ENCODE measurements at places on chromosomes 2 and 18.

DNA sequence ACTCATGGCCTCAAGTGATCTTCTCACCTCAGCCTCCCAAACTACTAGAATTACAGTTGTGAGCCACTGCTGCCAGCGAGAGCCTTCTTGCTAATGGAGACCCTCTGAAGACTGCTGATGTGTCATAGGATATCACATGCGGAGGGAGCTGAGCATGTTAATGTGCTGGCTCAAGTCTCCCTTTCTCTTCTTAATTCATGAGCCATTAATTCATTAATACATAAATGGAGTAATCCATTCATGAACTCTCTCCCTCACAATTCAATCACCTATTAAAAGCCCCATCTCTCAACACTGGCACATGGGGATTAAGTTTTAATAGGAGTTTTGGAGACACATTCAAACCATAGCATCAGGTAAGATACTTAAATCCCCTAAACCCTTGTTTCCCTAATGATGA lies 54.8 kb downstream of the SYT4 start:
- no peak for DNase-seq

DNA sequence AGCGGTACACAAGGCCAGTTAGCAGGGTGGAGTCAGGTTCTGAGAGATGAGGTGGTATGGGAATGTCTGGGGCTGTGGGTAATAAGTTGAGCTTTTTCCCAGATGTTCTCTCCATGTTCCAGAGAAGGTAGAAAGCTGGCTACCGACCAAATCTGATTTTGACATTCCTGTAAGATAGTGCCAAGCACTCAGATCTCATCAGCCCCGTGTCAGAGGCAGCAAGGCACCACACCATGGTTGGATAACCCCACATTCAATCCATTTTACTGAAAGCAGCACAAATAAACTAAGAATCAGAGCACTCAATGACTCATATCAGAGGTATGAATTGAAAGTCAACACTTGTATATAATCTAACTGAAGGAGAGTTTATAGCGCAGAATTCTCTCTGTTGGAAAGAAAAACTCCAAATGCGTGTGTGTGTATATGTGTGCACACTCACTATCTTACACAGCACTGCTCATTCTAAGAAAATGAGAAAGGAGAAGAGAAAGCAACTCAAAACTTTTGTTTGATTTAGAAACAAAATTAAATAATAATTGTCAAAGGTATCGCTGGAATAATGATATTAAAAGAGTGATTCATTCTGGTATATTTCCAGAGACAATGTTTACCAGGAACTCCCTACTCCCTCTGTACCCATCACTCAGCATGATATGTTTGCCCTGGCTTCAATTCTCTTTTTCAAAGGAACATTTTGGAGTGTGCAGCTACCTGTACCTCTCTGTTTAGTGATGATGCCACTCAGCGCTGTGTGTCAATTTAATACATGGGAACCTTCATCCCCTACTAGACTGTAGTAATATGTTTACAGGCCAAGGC lies 375.1 kb upstream of the ID2 start:
- no peak for DNase-seq

DNA sequence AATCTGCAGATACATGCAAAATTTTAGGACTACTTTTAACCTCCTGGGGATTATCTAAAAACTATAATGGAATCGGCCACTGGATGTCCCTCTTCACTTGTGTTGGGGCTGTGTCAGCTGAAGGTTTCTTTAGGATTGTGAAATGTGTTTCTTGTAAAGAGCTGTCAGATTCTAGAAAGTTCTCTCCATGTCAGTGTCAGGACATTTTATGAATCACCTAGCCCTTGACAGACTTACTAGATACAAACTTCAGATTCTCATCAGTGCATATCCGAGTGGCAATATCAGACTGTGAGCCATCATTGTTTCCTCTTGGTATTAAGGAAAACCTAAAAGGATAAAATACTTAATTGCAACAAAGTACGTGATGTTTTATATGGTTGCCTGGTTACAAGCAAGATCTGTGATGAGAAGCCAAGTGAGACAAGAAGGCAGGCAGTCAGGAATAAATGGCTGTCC lies 107.3 kb downstream of the CPS1 start:
- no peak for DNase-seq

DNA sequence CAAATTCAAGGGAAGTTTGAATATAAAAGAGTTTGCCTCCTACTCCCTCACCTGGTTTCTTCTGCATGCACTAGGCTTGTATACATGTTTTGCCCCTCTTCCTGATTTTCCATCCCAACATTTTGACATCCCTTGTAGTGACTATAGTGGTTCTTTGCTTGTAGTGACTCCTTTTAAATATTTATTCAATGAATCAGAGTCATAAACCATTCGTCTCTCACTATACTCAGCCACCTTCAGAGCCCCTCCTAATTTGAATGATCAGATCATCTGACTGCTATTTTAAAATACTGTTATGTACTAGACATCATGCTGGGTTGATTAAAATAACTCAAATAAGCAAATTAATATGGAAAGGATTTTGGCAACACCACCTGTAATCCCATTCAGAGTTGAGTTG lies 492.1 kb upstream of the PIK3C3 start:
- no peak for DNase-seq

GRCh38 chr2:199136242-199136641 lies 321.5 kb downstream of the SATB2 start:
- no peak for DNase-seq

DNA sequence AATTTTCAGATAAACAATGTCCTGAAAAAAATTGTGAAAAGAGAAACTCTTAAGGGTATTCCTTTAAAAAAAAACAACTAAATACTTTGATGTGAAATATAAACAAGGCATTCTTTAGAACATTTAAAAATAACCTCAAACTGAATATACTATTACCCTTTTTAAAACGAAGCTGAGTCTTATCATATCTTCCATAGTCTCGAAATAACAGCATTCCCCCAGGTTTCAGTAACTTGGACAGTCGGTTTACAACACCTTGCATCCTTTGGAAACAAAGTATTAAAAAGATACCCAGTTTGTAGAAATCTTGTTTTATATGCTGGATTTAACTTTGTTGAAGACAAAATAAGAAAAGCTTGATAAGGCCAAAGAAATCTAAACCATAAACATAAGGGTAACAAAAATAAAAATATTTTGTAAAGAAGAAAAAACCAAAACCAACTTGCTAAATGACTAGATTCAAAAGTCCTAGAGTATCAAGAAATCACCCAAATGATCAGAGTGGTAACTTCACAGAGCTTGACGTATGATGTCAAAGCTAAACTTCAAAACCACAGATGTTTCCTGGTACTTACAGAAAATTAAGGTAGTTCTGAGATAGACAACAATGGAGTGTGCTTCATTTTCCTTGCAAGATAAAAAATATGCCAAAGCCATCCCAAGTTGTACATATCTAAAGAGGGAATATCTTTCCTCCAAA lies 107.8 kb downstream of the METTL8 start:
- DNase-seq = no peak

- no peak for DNase-seq
Observed at GRCh38 chr2:232890896-232891601, 21.0 kb downstream of the SNORC start.
